Cortex of kidney (tissue), 1 donor: ENCODE measurements at places on chromosomes 6 and 20.

DNA sequence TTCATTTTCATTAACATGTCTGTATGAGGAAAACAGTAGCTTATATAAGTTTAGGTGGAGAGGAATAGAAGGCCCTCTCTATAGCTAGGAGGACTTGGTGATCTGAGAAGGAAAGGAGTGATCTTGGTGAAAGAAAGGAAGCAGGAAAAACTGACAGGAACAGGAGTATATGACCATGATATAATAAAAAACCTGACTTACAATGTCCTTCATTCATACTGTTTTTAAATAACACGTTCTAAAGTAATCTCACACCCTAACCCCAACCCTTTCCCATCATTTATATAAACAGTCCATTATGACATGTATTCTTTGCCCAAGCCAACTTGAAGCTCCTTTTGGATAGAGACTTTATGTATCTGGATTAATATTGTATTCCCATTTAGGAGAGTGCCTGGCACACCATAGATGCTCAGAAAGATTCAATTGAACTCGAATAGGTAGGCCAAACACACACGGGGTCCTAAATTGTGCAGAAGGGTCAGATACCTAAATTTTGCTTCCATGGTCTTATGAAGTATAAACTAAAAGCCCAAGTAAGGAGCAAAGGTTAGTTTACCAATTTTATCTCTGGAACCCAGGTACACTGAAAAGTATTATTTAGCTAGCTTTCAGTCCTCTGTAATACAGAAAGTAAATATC, 75.9 kb downstream of the OR2B2 start:
- DNase-seq, result no peak

GRCh38 chr6:45759472-45759810, 256.2 kb downstream of the CLIC5 start:
- no peak for DNase-seq

DNA sequence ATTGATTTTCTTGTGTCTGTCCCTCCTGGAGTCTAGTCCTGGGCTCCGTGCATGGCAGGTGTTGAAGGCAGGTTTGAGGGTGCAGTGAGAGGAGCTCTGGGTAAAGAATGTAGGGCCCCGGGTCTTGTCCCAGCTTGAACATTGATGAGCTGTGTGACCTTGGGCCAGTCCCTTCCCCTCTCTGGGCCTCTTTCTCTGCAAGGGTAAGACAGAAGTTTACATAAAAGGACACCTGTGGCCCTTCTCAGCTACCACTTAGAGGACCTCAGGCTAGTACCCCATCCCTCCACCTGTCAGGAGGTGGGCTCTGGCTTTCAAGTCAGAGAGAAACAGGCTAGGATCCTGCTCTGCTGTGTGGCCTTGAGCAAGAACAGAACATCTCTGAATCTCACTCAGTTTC, 55.3 kb upstream of the CTNNBL1 start:
- DNase-seq, result no peak

GRCh38 chr6:10947966-10948365, 61.1 kb downstream of the SYCP2L start:
- no peak for DNase-seq

- no peak for DNase-seq
These were observed 190.6 kb downstream of the MANEA start for GRCh38 chr6:95767897-95768463.

- DNase-seq, result no peak
These were observed 112.4 kb downstream of the ARMC2 start for GRCh38 chr6:108960601-108961000.

- no peak for DNase-seq
These were observed 45.6 kb upstream of the CD93 start for GRCh38 chr20:23131766-23132165.

DNA sequence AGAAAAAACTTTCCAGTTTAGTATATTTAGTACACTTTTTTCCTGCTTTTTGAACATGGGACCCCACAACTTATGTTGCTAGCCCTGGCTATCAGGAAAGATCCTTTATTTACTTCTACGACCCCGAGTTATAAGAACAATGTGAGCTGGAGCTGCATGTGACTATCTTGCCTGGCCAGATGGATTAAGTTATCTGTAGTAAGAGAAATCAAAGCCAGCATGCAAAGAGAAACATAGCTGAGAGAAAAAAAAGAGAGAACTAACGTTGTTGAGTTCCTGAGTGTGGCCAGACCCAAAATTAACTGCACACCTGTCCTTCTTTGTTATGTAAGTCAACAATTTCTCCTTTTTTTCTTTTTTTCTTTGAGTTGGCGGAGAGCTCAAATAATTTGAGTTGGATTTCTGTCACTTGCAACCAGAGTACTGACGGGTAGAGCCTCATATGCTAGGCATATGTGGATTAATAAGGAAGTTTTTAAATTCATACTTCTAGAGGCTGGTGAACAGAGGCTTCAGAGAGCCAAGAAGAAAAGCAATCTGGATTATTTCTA, 219.5 kb downstream of the HACE1 start:
- DNase-seq, result no peak

- no peak for DNase-seq
These were observed 366.4 kb downstream of the BTBD9 start for GRCh38 chr6:38273325-38273724.

- no peak for DNase-seq
These were observed 31.8 kb downstream of the CNKSR3 start for GRCh38 chr6:154478701-154479060.

DNA sequence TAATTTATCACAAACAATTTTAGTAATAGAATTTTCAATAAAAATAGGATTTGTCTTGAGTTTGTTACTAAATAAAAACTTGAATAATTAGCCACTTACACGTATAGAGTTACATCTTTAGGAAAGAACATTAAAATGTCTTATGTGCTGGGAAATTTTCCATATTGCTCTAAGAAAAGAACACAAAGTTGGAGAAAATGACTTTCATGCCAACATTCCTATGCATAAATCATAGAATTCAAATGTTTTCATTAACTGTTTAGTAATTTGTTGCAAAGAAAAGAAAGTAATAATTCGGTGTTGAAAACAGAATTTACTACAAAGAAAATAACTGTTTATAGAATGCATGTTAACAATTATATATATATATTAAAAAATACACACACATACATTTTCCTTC, 4.7 kb upstream of the TBC1D32 start:
- no peak for DNase-seq

GRCh38 chr6:29791786-29792122, 35.9 kb upstream of the HLA-G start:
- DNase-seq, result no peak

GRCh38 chr6:150146436-150146835, 3.6 kb downstream of the PPP1R14C start:
- no peak for DNase-seq

DNA sequence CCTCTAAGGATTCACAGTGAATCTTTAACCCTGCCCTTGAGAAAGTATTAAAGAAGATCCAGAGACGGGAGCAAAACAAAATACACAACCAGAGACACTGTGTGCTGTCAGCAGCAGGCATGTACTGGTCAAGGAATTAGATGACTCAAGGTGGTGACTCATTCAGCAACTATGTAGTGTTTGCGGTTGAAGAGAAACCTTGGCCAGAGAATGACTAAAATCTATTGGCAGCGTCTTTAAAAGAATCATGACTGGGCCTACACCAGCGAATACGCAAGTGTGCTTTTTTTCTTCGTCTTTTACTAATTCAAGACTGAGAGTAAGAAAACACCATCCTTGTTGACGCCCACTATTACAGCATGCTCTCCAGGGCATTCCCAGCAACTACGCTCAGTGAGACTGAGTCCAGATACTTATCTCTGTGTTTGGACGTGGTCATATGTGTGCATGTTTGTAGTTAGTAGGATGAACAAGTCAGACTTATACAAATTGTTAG, 72.4 kb upstream of the BACH2 start:
- no peak for DNase-seq

GRCh38 chr6:133756078-133756695, 132.7 kb upstream of the TCF21 start:
- DNase-seq, result no peak

- DNase-seq, result no peak
These were observed 419.4 kb upstream of the JARID2 start for GRCh38 chr6:14826456-14826855.

DNA sequence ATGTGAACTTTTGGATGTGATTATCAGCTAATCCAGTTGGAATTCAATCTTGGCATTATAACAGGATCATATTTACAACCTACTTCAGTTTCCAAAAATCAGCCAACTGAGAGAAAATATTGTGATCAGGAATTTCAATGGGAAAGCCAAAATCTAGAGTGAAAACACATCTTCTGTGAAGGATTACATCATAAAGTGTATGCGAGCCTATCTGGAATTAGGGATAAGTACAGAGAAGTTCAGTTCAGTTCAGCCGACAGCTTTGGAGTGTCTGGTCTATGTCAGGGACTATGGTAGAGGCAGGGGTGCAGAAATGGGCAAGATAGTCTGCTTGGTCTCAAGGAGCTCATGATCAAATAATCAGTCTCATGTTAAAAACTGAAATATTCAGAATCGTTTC, 12.3 kb upstream of the PRIM2 start:
- no peak for DNase-seq

- no peak for DNase-seq
These were observed 35.6 kb downstream of the RIOK1 start for GRCh38 chr6:7424967-7425807.

DNA sequence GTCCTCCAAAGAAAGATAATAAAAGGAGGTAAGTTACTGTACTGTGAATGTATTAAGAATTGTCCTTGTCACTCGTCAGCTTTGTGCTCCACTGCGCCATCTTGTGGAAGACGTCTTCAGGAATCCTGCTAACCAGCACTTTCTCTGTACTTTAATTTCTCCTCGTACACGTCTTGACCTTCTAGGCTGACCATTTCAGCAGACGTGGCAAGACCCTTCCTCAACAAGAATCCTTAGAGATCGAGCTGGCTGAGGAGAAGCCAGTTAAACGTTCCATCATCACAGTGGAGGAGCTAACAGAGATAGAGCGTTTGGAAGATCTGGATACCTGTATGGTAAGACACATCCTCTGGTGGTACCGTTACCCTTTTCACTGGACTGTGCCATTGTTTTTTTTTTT, 95.5 kb upstream of the SCGN start:
- DNase-seq, result no peak

- DNase-seq, result no peak
These were observed 17.6 kb downstream of the MCUR1 start for GRCh38 chr6:13796781-13797180.
